ENCODE measurements at places on chromosomes 4 and X.

GRCh38 chr4:169102026-169102425 is 92.0 kb upstream of the CBR4 start:
- DNase-seq, result no peak

- no peak for DNase-seq
These were observed 197.6 kb upstream of the GYPA start for GRCh38 chr4:144338148-144338547.

- no peak for DNase-seq
These were observed 21.8 kb downstream of the TXLNG start for GRCh38 chrX:16807976-16808542.

DNA sequence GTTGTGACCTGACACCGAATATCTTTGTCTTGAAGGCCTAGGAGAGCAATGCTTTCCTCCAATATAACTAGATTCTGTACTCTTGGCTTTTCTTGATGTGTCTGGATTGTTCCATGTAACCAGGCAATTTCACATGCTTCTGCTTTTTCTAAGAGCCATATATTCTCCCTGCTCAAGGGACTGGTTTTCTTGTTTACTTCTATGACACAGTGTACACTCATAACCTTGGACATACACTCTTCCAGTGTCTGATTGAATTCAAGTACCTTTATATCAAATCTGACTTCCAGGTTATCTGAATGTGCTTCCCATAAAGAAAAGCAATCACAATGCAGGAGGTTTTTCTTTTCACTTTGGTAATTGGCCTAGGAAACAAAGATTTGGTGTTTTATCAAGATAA is 17.4 kb upstream of the EIF4E start:
- no peak for DNase-seq

DNA sequence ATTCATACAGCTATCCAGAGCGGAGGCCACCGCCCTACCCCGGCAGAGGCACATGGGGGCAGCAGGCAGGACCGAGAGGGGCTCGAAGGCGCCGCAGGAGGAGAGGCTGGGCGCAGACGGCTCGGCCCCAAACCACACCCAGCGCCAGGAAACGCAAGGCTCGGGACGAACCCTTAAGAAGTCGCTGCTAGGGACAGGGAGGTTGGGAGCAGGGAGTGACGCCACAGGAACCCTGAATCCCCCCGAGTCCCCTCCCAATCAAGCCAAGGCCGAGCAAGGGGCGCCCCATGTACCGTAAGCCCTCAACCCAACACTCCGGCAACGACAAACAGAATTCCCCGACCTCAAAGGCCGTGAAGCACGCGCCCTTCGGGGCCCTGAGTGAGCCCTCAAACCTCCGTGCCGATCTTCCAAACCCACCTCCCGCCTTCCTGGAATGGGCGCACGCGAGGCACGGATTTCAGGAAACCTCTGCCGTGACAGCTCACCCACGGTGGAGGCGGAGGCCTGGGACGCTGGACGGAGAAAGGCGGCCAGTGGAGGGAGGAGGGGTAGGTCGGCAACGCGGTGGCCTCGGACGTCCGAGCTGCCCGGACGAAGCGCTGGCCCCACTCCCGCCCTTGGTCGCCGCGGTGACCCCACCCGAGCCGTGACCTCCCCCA is 1.8 kb downstream of the ZFYVE28 start:
- no peak for DNase-seq

- DNase-seq, result no peak
These were observed 105.4 kb downstream of the CYLC1 start for GRCh38 chrX:83966347-83966746.

DNA sequence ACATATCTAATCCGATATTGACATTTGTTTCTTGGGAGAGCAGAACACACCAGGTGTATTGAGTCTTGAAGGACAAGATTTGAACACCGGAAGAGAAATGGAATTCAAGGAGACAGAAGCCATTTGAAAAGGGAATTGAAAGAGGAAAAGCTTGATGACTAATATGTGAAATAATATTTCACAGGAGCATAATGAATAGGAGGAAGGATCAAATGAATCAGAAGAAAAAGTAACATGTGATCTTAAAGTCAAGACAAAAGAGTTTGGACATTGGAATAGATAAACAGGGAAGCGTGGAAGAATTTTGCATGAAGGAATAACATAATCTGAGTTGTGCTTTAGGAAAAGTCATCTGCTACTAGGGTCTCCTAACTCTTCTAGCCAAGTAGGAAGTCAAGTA is 145.5 kb upstream of the PDHA2 start:
- DNase-seq, result no peak

- DNase-seq, result no peak
These were observed 361.0 kb upstream of the HAND2 start for GRCh38 chr4:173891072-173891471.

DNA sequence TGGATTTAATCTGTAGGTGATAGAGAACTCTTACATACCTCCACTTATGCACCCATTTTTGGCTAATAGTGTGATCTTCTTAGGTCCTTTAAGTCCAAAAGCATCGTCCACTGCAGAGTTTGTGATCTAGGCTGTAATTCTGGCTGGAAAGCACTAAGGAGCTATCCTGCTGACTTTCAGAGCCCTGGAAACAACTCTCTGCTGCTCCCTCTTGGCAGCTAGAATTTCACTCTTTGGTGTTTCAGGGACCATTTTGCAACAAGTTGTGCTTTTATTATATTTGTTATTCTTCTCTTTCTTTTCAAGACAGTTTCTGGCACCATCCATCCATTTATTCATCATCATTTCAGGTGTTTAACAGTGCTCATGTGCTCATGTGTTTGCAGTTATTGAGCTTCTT is 130.0 kb downstream of the RBM46 start:
- no peak for DNase-seq
